ENCODE measurements at places on chromosomes 1 and 21. TPM values are rescaled to one million over a fixed set of nuclear protein-coding genes. Genes with fewer than 3 reads are reported as not detected.

DNA sequence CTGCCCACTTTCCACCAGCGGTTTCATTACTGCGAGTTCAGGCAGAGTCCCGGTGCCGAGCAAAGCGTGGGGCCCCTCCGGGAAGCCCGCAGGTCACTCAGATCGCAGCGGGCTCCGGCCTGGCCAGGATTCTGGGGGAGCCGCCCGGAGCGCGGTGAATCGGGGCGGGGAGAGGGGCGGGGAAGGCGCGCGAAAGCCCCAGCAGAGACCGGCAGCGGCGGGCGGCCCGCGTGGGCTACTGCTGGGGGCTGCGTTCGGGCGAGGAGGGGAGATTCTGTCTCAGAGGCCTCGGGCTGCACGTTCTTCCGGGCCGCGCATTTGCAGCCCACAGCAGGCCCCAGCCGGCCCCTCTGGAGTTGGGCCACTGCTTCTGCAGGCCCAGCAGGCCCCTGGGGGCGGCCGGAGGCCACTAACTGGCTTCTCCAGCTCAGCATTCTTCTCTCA is 64.7 kb downstream of the SCCPDH start:
- H3K27me3 ChIP-seq, result no peaks in the 10 kb centered on the region
- H3K4me3 ChIP-seq, result no peak overlapping the region

TFF3 gene
- 9.1 TPM for total RNA-seq

GRCh38 chr1:229619614-229620013 is 6.3 kb downstream of the TAF5L start:
- H3K4me1 ChIP-seq, result peaks cover 11% of the 10 kb centered on the region
- H3K36me3 ChIP-seq, result peaks cover under 1% of the 10 kb centered on the region
- H3K27me3 ChIP-seq, result no peaks in the 10 kb centered on the region
- H3K27ac ChIP-seq, result no peak overlapping the region

ZNF670 gene
- total RNA-seq, result 5.9 TPM

GRCh38 chr1:178137238-178137637 is 43.3 kb downstream of the RASAL2 start:
- H3K27me3 ChIP-seq, result no peaks in the 10 kb centered on the region
- no peak overlapping the region for H3K4me3 ChIP-seq
- DNase-seq, result no peak
- H3K36me3 ChIP-seq, result no peaks in the 10 kb centered on the region

- H3K4me1 ChIP-seq, result peaks cover 32% of the 10 kb centered on the region
- H3K36me3 ChIP-seq, result no peaks in the 10 kb centered on the region
- peak; percentile 99 for DNase-seq
Observed at GRCh38 chr1:232477728-232478127, 152.2 kb downstream of the SIPA1L2 start.

EPHX1 gene
- total RNA-seq, result 69.2 TPM

BSND gene
- not detected for total RNA-seq

NPHS2 gene
- not detected for total RNA-seq

- no peak overlapping the region for H3K27ac ChIP-seq
- H3K27me3 ChIP-seq, result no peaks in the 10 kb centered on the region
- no peak overlapping the region for H3K4me3 ChIP-seq
- H3K36me3 ChIP-seq, result no peaks in the 10 kb centered on the region
- peak; percentile 18 for DNase-seq
Observed at GRCh38 chr1:178645808-178646200, 79.2 kb upstream of the RALGPS2 start.

TNFSF18 gene
- total RNA-seq, result 0.69 TPM

C4BPB gene
- not detected for total RNA-seq

OLFML2B gene
- 1.4 TPM for total RNA-seq

GSTM5 gene
- not detected for total RNA-seq

DNA sequence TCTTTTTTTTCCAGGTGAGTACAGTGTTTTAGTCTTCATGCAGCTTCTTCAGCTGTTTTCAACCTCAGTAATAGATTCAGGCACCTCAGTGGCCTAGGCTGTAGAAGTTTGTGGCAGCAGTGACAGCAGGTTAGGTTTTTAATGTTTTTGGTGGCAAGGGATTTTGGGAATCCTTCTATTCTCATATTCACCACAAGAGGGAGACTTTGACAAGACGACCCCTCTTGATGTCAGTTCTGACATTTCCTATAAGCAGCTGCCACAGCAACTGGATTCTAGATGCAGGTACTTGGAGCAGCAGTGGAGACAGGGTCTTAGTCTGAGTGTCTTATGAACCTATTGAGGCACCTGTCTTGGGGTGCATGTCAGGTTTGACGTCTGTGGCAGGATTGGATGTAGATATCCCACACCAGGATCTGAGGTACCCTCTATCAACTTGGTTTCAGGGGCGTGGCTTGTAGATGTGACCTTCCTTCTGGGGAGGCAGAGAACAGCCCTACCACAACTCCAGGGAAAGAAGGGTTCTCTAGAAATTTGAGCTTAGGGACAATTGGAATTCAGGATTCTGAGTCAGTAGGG is 1104.2 kb upstream of the TMPRSS15 start:
- no peaks in the 10 kb centered on the region for H3K27me3 ChIP-seq
- peak; percentile 28 for DNase-seq

SH2D1B gene
- 0.04 TPM for total RNA-seq

DNA sequence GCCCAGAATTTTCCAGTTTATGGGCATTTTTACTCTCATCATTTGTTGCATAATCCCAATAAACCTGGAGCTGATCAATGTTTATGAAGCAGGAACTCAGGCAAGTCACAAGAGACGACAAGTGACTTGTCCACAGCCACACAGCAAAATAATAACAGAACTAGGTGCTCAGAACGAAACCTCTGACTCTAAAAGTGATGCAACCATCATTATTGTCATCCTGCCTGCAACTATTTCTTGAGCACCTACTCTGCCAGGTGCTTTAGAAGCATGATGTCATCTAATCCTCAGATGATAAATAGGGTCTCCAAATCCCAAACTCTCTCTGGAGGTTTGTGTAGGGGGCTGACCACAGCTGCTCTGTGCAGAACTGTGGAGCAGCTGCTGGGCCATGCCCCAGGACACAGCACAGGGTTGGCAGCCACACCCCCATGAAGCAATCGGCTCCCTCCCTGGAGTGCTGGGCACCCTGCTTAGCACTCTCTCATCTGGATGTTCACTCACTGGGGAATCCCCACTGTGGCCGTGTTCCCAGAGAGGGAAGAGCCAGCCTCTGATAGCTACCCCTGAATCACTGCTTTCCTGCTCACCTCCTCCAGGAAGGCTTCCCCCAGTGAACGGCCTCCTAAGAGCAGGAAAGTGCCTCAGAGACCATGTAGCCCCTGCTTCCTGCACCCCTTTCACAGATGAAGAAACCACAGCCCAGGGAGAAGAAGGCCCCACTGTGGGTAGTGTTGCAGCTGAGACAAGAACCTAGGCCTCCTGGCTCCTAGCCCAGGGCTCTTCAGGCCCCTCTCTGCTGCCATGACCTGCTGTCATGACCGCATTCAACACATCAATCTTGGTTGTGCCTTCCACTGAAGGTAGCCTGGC is 2.1 kb downstream of the TTC22 start:
- no peaks in the 10 kb centered on the region for H3K36me3 ChIP-seq
- H3K4me1 ChIP-seq, result peaks cover 65% of the 10 kb centered on the region
- no peaks in the 10 kb centered on the region for H3K27me3 ChIP-seq
- no peak for DNase-seq

DNA sequence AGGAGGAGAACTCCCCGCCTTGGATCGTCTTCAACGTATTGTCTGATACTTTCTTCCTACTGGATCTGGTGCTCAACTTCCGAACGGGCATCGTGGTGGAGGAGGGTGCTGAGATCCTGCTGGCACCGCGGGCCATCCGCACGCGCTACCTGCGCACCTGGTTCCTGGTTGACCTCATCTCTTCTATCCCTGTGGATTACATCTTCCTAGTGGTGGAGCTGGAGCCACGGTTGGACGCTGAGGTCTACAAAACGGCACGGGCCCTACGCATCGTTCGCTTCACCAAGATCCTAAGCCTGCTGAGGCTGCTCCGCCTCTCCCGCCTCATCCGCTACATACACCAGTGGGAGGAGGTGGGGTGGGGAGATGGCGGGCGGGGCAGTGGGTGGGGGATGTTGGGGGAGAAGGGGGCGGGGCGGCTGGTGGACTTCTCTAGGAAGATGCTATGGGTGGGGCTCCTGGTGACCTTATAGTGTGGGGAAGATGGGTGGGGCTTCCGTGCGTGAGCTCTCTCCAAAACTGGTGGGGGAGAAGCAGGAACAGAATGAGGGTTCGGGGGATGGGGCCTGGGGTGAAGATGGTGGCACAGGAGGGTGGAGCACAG is 5.3 kb downstream of the HCN3 start:
- H3K27ac ChIP-seq, result no peak overlapping the region
- no peaks in the 10 kb centered on the region for H3K36me3 ChIP-seq
- DNase-seq, result no peak

OR14A2 gene
- total RNA-seq, result not detected

- H3K4me1 ChIP-seq, result peaks cover 28% of the 10 kb centered on the region
- H3K27me3 ChIP-seq, result no peaks in the 10 kb centered on the region
- H3K27ac ChIP-seq, result peak overlapping the region; percentile 45
- no peak overlapping the region for H3K4me3 ChIP-seq
- no peaks in the 10 kb centered on the region for H3K36me3 ChIP-seq
Observed at GRCh38 chr1:66374561-66375111, 159.3 kb upstream of the SGIP1 start.

GRCh38 chr1:96660503-96660902 is 61.1 kb upstream of the PTBP2 start:
- no peaks in the 10 kb centered on the region for H3K36me3 ChIP-seq
- H3K27me3 ChIP-seq, result no peaks in the 10 kb centered on the region
- no peak for DNase-seq
- H3K4me1 ChIP-seq, result no peaks in the 10 kb centered on the region

- peak; percentile 92 for DNase-seq
- H3K36me3 ChIP-seq, result no peaks in the 10 kb centered on the region
- no peaks in the 10 kb centered on the region for H3K27me3 ChIP-seq
- peaks cover 52% of the 10 kb centered on the region for H3K4me1 ChIP-seq
- H3K4me3 ChIP-seq, result peak overlapping the region; percentile 80
Observed at GRCh38 chr1:201399352-201400126, 415 bp upstream of the LAD1 start.

GRCh38 chr1:110880708-110881374 is 7.9 kb downstream of the CD53 start:
- H3K27me3 ChIP-seq, result 0 out of 2 replicates have a peak, but pooled peaks cover 12% of the 10 kb centered on the region
- H3K36me3 ChIP-seq, result no peaks in the 10 kb centered on the region
- peak; percentile 23 for DNase-seq
- no peak overlapping the region for H3K4me3 ChIP-seq

Measured in PC-3 (cell line).